ENCODE measurements at places on chromosomes 13 and 19. TPM values are rescaled to one million over a fixed set of nuclear protein-coding genes. Genes with fewer than 3 reads are reported as not detected.

GRCh38 chr13:112760435-112760834 lies 70.6 kb downstream of the ATP11A start:
- DNase-seq = no peak

- DNase-seq = no peak
Measured at GRCh38 chr19:57903618-57904184, 12.7 kb downstream of the ZNF417 start.

The FXYD3 gene
- total RNA-seq = 1.0 TPM

DNA sequence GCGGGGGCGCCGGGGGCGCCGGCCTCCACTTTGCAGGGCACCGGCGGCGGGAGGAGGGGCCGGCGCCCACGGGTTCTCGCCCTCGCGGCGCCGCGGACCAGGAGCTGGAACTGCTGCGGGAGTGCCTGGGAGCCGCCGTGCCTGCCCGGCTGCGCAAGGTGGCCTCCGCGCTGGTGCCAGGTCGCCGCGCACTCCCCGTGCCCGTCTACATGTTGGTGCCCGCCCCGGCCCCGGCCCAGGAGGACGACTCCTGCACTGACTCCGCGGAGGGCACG lies 11.9 kb downstream of the C19orf25 start:
- DNase-seq = no peak

The MBD3L3 gene
- total RNA-seq = not detected

DNA sequence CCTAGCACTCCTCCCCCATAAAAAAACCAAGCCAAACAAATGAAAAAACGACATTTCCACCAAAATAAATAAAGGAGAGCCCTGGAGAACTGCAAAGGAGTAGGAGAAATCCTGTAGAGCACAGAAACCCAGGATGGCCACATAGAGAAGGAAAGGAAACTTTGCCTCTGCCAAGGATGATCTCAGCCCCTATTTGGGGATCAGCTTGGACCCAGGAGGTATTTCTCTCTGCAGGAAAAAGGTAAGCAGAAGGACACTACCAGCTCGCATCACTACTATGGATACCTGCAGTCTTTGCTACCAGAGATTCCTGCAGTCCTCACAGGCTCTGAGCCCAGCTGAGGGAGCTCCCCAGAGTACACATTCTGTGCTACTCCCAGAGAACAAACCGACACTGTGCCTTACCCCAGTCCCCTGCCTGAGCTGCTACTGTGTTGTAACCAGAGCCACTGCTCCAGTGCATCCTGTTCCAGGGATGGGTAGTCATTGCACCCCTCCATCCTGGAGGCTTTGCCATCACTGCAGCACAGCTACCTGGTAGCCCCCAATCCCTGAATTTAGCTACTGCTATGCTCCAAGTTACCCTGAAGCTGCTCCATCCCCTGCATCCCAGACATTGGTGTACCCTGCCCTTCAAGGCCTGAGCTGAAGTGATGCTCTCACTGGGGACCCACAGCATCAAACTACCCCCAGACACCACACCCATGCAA lies 41.7 kb downstream of the VWA8 start:
- no peak for DNase-seq

The RFPL4A gene
- not detected for total RNA-seq

The AXL gene
- total RNA-seq = 343 TPM

The TNFAIP8L1 gene
- 6.7 TPM for total RNA-seq

GRCh38 chr13:104372095-104372655 lies 1306.0 kb upstream of the SLC10A2 start:
- DNase-seq = no peak

The GIPC1 gene
- 208 TPM for total RNA-seq

DNA sequence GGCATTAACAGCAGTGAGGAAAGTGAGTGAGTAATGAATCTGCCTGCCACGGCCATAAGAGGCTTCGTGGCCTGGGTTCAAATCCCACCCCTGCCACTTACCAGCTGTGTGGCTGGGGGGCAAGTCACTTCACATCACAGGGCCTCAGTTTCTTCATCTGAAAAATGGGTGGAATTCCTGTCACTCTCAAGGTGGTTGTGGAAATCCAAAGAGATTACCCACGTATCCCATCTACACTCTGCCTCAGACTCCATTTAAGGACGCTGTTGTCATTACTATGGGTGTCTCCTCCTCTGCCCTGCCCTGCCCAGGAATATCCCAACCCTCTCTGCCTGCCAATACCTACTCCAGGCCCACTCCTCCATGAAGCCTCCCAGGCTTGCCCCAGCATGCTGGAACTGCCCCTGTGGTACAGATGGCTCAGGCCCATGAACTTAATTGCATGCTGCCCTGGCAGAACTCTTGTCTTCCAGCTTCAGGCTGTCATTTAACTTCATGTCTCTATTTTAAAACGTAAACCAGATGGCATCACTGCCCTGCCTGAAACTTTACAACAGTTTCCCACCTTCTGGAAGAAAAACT lies 3.1 kb downstream of the GIPC1 start:
- DNase-seq = no peak

GRCh38 chr13:100483841-100484381 lies 104.7 kb downstream of the GGACT start:
- DNase-seq = no peak

GRCh38 chr19:2457394-2458037 lies 757 bp upstream of the LMNB2 start:
- no peak for DNase-seq

DNA sequence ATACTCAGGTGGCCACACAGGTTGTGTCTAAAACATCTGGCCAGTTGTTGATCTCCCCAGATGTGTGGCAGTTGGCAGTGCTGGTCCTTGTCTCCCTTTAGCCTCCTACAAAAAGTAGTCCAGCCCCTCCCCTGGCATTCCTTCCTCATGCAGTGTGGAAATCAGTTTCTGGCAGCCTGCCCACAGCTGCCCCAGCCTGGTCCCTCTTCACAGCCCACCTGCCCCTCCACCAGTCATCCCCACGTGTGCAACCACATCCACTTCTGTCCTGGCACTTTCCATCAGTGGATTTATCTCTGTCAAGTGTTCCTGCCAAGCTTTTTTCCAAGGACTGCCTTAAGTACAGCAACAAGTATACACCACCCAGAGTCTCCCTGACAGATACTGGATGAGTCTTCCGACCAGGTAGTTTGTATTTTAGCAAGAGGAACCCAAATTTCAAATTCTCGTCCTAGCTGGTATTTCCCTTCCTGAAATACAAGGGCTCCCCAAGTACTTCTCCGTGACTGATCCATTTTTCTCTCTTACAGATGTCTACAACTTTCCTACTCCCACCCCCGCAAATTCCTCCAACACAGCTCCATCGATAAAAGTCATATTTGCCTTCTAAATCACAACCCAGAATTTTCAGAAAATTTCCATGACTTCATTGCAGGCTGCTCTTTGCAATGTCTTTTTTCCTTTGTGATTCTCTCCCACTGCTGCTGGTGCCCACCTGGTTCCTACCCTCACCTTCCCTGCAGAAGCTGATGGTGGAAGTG lies 313.5 kb downstream of the FOXO1 start:
- no peak for DNase-seq

The ZNF829 gene
- total RNA-seq = 2.7 TPM

- no peak for DNase-seq
Measured at GRCh38 chr19:33798681-33799111, 2.0 kb downstream of the KCTD15 start.

The CGB3 gene
- total RNA-seq = not detected

DNA sequence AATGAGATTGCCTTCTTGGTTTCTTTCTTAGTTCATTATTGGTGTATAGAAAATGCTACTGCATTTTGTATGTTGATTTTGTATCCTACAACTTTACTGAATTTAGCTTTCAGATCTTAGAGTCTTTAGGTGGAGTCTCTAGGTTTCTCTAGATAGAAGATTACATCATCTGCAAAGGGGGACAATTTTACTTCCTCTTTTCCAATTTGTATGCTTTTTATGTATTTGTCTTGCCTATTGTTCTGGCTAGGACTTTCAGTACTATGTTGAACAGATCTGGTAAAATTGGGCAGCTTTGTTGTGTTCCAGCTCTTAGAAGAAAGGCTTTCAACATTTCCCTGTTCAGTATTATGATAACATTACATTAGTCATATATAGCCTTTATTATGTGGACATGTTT lies 101.0 kb upstream of the SPRY2 start:
- no peak for DNase-seq

The EMC10 gene
- total RNA-seq = 185 TPM

GRCh38 chr19:7328647-7329046 lies 20.1 kb upstream of the ARHGEF18 start:
- DNase-seq = no peak

The C13orf42 gene
- not detected for total RNA-seq

The ZFR2 gene
- not detected for total RNA-seq

- no peak for DNase-seq
Measured at GRCh38 chr13:31887286-31887685, 144.3 kb upstream of the FRY start.

- DNase-seq = no peak
Measured at GRCh38 chr13:45302507-45302906, 38.5 kb downstream of the TPT1 start.

DNA sequence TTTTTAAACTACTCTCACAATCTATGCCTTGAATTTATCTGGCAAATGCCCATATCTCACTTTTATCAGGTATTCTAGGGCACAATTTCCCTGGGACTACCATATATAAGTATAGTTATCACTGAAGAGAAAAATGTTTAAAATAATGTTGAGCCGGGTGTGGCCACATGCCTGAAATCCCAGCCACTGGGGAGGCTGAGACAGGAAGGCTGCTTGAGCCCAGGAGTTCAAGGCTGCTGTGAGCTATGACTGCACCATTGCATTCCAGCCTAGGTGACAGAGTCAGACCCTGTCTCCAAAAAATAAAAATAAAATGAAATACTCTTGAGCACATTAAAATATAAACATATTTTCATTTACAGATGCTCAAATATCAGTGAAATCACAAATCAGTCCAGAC lies 4.1 kb downstream of the KATNAL1 start:
- no peak for DNase-seq

DNA sequence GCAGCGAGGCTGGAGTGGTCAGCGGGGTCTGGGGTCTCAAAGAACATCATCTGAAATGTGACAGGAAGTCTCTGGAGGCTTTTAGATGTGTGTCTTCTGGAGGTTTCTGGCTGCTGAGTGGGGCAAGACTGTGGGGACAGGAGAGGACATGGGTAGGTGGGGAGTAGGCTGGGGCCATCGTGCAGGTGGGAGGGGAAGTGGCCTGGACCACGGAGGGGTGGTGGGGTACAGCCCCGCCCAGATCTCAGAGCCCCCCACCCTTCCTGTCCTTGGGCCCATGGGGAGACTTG lies 6.2 kb downstream of the AP1M1 start:
- DNase-seq = no peak

DNA sequence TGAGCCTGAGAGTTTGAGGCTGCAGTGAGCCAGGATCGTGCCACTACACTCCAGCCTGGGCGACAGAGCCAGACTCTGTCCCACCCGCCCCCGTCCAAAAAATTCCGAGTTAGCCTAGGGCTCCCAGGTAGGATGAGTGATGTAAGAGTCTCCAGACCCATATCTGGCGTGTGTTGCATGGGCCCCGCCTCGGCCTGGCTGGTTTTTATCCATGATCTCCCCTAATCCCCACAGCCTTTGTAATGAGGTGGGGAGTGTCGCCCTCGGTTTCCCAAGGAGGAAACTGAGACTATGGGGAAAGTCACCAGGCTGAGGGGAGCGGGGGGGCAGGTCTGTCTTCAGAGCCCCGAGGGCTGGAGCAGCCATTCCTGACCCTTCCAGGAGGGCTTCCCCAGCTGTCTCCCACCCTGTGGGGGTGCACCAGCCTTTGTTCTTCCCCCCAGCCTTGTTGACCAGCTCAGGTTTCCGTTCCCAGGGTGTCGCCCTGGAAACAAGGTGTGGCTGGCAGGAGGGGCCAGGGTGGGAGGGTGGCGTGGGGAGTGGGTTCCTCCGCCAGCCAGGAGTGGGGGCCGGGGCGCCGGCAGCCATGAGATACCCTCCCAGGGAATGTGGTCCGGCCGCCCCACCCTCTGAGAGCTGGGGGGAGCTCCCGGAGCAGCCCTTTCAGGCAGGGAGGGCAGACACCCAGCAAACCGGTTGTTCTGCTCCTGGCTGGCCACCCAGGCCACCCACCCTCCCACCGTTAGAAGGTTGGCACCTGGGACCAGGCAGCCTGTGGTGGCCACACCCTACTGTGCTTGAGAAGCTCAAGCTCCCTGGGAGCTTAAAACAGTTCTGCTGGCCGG lies 11.5 kb downstream of the MYH14 start:
- no peak for DNase-seq

- DNase-seq = no peak
Measured at GRCh38 chr13:49302817-49303216, 55.1 kb downstream of the CDADC1 start.

The ACP7 gene
- 0.22 TPM for total RNA-seq

DNA sequence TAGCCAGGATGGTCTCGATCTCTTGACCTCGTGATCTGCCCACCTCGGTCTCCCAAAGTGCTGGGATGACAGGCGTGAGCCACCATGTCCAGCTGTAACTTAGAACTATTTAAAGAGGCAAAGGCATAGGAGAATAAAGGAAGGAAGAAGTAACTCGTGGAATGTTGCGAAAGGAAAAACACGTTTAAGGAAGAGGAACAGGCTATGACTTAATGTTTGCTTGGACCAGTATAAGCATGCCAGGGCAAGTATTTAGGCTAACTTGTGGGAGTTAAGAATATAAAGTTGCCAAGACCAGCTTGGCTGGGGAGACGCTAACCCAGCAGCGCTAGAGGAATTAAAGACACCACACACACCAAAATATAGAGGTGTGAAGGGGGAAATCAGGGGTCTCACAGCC lies 33.5 kb downstream of the ZNF844 start:
- DNase-seq = no peak

The HDGFL2 gene
- 91.8 TPM for total RNA-seq

The SPACA4 gene
- not detected for total RNA-seq

DNA sequence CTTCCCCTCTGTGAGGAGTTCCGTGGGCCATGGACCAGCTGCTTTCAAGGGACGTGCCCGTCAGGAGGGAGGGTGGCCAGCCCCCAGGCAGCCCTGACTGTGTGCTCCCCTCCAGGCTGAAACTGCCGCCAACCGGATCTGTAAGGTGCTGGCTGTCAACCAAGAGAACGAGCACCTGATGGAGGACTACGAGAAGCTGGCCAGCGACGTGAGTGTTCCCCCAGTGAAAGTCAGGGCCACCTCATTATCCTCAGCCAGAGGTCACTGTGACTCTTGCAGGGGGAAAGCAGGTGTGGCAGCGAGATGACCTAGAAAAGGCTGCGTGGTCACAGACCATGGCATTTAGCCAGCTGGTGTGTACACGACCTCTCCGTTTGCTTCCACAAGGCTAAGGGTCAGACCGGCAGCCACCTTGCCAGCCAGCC lies 29.9 kb downstream of the CAPN12 start:
- no peak for DNase-seq

The EGLN2 gene
- 78.9 TPM for total RNA-seq

The SLC15A1 gene
- 1.2 TPM for total RNA-seq
